GM12864 (cell line): ENCODE measurements at places on chromosomes 2 and 18.

GRCh38 chr2:27762951-27763906 lies 8.3 kb upstream of the MRPL33 start:
- DNase-seq, result no peak

GRCh38 chr2:239912171-239912937 lies 112.8 kb downstream of the NDUFA10 start:
- DNase-seq, result no peak

- DNase-seq, result no peak
These were observed 145.2 kb downstream of the PRPF40A start for GRCh38 chr2:152572031-152572430.

GRCh38 chr18:10304853-10305252 lies 149.6 kb upstream of the APCDD1 start:
- DNase-seq, result no peak

- DNase-seq, result no peak
These were observed 519.5 kb downstream of the NRXN1 start for GRCh38 chr2:50512397-50512796.

- no peak for DNase-seq
These were observed 16.8 kb downstream of the KIF1A start for GRCh38 chr2:240803191-240803590.

- DNase-seq, result no peak
These were observed 25.4 kb upstream of the GLI2 start for GRCh38 chr2:120710256-120710655.

- no peak for DNase-seq
These were observed 62.8 kb downstream of the DTNA start for GRCh38 chr18:34772887-34773286.

DNA sequence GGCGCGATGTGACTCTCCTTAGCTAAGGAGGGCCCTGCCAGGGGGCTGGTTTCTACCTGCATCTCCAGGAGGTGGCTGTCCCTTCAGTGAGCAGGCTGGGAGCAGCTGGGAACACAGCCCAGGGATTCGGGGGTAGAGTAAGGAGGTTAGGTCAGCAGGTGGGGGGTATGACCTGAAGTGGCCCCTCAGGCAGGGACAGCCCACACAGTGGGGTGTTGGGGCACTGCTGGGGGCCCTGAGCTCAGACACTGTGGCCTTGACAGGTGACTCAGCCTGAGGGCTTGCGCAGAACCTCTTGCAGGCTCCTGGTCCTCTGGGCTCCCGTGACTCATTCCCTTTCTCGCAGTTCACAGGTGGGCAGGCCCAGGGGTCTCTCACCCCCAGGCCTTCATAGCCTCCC lies 185.8 kb upstream of the BCL2L11 start:
- no peak for DNase-seq

DNA sequence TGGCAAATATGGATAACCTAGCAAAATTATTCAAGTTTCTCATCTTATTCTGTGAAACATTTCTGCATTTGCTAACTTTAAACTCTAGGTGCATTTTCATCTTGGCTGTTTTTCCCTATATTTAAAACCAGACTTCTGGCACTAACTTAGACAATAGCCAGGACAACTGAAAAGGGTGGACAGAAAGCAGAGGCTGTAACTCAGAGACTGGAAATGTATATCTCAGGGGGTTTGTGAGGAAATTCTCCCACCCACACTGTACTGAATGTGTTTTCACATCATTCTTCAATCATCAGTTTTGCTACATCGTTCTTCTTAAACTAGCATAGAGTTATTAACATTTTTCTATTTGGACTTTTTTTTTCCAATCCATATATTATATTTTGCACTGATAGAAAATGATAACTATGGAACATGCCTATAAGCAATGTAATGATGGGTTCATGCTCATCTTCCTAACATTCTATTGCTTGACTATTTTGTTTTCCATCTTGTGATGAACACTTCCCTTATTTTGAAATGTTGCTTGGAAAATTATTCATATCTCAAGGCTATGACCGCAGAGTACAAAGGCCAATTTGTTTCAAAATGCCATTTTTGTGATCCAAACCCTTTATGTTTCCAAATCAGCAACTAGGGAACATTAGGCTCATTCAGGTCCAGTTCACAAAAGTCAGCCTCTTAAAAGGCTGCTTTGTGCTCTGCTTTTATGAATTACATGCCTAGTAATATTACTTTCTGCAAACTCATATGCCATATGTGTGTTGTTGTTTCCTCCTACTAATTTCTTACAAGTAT lies 125.8 kb upstream of the CDH19 start:
- no peak for DNase-seq

- peak; percentile 16 for DNase-seq
These were observed 47.2 kb upstream of the XPO1 start for GRCh38 chr2:61585383-61585782.

DNA sequence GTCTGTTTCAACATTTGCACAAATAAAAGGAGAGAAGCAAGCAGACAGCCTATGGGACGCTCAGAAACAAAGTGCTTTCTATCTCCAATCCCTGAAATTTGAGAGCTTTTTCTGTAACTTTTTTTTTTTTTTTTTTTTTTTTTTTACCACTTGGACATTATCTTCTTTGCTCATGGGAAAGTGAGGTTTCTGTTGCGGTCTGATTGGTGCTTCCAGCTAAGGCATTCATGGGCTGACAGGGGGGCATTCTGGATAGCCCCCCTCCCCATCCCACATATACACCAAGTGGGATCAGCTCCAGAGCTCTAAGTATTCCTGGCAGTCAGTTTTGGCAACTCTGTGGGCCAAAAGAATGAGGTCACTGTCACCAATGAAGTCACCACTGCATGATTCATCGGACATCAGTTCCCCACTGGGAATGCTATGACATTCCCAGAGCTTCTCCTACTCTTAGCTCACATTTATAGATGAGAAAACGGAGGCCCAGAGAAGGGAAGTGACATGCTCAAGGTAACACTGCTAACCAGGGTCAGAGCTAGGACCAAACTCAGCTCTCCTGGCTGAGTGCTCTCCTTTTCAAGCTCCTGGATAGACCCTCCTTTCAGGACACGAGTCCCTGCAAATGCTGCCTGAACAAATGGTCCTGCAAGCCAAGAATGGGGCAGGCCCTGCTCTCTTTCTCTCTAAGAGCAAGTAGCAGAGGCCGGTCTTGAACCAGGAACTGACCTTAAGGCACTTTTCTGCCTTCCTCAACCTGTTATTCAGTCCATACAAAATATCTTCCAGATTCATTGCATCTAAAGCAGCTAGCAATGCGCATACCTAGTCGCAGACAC lies 61.3 kb downstream of the TMEM247 start:
- no peak for DNase-seq

- peak; percentile 33 for DNase-seq
These were observed 382.1 kb downstream of the OSR1 start for GRCh38 chr2:18976168-18976961.

- DNase-seq, result no peak
These were observed 21.9 kb upstream of the DLX1 start for GRCh38 chr2:172063446-172063845.

GRCh38 chr2:177282787-177283572 lies 18.5 kb upstream of the NFE2L2 start:
- no peak for DNase-seq

GRCh38 chr18:79210002-79210910 lies 141.1 kb downstream of the ATP9B start:
- no peak for DNase-seq

- no peak for DNase-seq
These were observed 166.4 kb upstream of the MSH6 start for GRCh38 chr2:47616506-47616905.
